T-helper 2 cell (primary cell): ENCODE measurements at places on chromosomes 6 and 20.

GRCh38 chr20:4112481-4113421 is 97.4 kb upstream of the RNF24 start:
- DNase-seq: no peak

DNA sequence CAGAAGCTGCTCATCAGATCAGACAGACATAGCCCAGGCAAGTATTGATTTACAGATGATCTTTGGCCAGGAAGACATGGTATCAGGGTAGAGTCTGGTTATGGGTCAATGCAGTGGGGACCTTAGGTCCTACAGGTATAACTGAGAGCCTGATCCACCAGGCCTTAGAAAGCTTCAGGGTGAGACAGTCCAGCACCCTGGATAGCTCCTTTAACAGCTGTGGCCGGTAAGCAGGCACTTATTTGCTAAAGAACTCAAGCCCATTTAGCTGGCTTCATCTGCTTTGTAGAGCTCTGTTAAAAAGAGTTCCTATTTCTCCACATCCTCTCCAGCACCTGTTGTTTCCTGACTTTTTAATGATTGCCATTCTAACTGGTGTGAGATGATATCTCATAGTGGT is 39.6 kb downstream of the ESR1 start:
- DNase-seq: peak; percentile 20

DNA sequence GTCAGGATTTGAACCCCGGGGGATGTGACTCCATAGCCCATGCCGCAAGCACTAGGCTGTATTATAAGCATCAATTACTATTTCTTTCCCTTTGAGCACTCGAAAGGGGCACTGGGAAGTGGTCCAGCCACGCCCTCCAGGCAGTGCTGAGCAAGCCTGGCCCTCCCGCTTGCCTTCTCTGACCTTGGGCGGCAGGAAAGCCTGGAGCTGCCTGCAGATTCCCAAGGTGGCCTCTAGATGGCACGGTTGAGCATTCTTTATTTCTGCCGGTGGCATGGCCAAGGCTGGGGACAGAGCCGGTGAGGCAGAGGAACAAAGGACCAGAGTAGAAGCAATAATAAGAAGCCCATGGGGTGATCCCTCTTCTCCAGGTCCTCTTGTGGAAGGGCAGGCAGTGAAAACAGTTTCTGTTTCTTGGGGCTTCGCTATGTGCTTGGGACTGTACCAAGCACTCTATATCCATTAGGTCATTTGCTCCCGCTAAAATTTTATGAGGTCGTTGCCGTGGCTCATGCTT is 32.0 kb downstream of the ARHGAP40 start:
- DNase-seq: peak; percentile 29

DNA sequence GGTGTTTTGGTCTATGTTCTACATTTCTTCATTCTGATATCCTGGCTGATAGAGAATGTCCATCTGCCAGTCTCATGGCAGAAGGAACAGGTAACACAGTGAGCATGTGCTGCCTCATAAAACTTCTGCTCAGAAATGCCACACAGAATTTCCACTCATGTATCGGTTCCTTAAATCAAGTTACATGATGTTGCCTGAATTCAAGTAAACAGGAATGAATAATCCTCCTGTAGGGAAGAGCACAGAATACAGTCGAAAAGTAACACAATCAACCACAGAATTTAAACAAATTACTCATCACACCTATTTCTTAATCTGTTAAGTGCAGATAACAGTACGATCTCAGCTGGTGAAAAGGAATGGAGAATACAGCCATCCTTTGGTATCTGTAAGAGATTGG is 74.7 kb downstream of the FAM217A start:
- no peak for DNase-seq

GRCh38 chr20:9817654-9818053 is 21.2 kb downstream of the PAK5 start:
- no peak for DNase-seq

GRCh38 chr6:37798436-37799262 is 20.9 kb upstream of the ZFAND3 start:
- no peak for DNase-seq

GRCh38 chr6:3542032-3542640 is 85.3 kb upstream of the SLC22A23 start:
- DNase-seq: no peak

DNA sequence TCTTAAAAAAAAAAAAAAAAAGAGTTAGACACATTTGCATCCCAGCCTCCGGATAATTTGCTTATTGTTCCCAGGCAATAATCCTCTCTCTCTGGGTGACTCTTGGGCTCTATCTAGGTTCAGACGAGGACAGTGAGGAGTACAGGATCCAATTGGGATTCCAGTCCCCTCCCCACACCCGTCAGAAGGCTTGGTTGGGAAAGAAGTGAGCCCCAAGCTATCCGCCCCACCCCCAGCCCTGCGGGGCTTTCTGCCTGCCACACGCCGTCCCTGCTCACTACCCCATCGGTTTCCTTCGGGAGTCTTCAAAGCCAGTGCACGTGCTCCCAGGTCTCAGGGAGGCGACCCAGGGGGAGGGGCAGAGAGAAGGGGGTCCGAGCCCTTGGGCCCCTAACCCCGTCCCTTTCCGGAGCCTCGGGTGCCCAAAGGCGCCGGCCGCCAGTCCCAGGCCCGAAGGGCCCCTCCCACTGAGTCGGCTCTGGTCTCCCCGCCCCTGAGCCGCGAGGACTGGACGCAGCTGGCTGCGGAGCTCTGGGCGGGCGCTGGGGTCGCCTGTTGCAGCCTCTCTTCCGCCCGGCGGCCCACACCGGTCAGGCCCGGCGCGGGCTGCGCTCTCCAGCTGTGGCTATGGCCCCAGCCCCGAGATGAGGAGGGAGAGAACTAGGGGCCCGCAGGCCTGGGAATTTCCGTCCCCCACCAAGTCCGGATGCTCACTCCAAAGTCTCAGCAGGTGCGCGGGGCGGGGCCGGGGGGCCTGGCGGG is 2.5 kb downstream of the MYMX start:
- no peak for DNase-seq

DNA sequence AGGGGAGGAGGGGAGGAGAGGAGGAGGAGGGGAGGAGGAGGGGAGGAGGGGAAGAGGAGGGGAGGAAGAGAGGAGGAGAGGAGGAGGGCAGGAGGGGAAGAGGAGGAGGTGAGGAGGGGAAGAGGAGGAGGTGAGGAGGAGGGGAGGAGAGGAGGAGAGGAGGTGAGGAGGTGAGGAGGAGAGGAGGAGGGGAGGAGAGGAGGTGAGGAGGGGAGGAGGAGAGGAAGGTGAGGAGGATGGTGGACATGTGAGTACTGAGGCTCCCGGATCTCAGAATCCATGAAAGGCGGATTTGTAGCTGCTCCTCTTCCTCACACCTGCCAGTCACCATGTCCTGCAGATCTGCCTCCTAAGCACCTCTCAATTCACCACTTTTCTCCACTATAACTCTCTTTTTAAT is 59.8 kb downstream of the PSMB1 start:
- DNase-seq: no peak

DNA sequence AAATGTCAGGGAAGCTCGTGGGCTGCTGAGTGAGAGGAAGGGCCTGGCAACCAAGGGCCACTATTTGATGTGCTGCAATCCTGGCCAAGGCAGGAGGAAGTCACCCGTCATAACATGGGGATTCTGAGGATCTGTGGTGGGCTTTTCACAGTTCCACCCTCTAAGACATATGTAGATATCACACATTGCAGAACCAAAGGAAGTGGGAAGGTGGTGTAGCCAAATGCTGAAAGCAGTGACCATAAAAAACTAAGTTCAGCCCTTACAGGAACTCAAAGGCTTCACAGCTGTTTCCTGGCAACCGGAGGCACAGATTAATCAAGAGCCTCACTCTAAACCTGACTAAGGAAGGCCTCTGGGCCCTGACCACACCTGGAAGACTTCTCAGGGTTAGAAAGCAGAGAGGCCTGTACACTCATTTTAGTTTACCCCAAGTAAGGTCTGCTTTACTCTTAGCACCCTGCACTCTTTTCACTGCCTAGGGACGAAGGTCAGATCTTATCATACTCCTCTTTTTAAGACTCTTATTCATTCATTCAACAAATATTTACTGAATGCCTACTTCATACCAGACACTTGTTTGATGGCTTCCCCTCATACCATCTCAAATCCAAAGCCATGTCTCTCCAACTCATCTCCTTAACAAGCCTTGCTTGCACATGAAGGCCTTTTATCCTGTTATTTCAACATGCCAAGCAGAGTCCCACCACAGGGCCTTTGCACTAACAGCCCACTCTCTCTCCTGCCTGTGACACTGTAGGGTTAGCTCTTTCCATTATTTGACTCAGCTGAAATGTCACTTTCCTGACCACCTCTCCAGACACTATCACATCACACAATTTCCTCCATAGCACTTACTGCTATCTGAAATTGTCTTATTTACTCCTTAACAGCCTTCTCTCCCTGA is 2.6 kb downstream of the UBE2V1 start:
- no peak for DNase-seq

- DNase-seq: no peak
Observed at GRCh38 chr20:49405062-49405683, 77.3 kb downstream of the KCNB1 start.
